ENCODE measurements at places on chromosomes 12 and 14.
A peak's percentile ranks its signal among the peaks of the same experiment; 100 is the strongest.

GRCh38 chr14:38547961-38548490 is 292.1 kb upstream of the CLEC14A start:
- no peak for DNase-seq

GRCh38 chr12:25852792-25853191 is 105.7 kb upstream of the RASSF8 start:
- DNase-seq: no peak

- peak; percentile 63 for DNase-seq
Observed at GRCh38 chr12:55938826-55939501, 8.0 kb downstream of the DGKA start.

DNA sequence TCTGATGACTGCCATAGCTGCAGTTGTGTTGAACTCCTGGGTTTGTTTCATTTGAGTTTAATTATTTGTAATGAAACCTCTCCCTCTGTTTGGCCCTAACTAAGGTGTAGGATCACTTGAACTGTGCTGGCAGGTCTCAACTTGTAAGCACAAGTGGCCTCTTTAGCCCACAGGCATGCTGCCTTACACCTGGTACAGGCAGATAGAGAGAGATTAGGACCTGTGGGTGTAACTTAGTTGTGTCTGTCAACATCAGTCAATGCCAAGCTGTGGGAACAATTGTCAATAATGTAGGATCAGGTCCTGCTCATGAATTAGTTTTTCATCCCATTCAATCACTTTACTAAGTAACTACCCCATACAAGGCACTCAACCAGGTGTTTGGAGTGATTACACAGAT is 263.0 kb upstream of the G2E3 start:
- DNase-seq: no peak

- no peak for DNase-seq
Observed at GRCh38 chr14:100155756-100156616, 3.5 kb downstream of the DEGS2 start.

- DNase-seq: no peak
Observed at GRCh38 chr12:100539202-100539601, 34.3 kb upstream of the GAS2L3 start.

DNA sequence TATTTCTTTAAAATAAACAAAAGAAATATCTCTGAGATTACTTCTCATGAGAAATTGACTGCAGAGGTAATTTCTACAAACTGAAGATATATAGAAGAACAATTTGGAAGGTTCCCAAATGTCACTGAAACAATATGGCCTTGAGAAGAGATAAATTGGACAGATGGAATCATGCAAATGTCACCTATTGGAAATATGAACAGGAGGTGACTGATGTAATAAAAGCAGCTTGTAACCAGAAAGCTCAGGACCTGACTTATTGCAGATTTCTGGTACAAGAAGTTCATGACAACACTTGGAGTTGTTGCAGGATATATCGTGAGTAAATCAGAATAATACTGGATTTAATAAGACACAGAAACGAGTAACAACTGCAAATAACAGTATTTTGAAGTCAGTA is 93.3 kb upstream of the TRHDE start:
- DNase-seq: no peak

GRCh38 chr14:87131879-87132278 is 861.1 kb downstream of the GALC start:
- no peak for DNase-seq

DNA sequence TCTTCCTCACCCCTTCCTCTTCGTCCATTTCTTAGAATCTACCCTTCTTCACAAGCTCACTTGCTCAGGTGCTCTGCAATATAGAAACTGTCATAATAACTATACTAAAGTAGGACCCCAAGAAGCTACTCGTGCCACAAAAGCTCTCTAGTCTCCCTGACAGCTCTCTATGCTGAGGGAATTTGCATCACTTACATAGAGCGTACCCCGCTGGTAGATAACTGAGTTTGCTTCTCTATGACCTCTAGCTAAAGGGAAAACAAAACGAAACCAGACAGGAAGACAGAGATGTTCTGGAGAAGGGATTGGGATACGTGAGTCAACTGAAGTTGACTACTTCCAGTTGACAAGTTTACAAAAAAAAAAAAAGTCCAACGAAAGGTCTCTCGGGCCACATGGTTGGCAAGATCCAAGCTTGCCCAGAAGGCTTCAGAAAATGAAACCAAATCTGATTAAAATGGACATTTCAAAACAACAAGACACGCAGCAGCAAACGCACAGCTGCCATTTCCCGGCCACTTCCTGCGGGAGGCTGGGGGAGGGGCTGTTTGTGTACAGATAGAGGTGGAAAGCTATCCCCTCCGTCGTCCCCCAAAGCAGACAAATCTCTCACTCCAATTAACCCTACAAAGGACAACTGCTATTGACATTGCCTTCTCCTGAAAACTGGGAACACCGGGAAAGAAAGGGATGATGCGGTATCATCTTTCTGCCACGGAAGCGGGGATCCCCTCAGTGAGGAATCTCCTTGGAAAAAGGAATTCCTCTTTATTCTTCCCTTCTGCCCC is 1.3 kb downstream of the BAZ2A start:
- peak; percentile 78 for DNase-seq

GRCh38 chr12:61991661-61992060 is 268.5 kb upstream of the USP15 start:
- no peak for DNase-seq

- no peak for DNase-seq
Observed at GRCh38 chr14:38856798-38857197, 246.2 kb downstream of the SEC23A start.

DNA sequence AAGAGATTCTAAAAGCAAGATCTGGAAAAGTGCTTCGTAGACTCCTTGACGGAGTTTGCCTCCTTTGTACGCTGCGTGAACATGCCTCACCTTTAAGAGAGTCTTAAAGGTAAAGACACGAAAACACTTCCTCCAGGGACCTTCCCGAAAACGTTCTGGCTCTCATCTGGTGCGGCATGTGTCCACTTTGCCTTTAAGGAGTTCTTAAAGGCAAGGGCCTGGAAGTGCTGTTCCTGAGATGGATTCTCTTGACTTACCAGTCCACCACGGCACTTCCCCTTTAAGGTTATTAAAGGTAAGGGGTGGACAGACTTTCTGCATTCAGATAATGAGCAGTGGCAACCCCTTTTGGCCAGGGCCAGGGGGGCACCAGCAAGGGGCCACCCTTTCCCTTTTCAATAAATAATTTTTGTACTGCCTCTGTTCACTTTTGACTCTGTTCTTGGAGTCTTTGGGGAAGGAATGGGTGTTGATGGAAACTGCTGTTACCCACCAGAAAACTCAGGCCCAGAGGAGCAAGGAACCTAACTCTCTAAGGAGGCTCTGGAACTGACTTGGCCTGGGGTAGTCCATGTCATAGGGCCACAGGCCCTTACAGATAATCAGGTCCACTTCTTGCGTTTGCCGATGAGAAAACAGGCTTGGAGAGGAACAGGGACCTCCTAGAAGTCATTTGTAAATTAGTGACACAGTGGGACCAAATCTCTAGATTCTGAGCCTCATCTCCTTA is 4.4 kb downstream of the REM2 start:
- DNase-seq: no peak

- no peak for DNase-seq
Observed at GRCh38 chr12:11893998-11894397, 176.7 kb upstream of the BCL2L14 start.

DNA sequence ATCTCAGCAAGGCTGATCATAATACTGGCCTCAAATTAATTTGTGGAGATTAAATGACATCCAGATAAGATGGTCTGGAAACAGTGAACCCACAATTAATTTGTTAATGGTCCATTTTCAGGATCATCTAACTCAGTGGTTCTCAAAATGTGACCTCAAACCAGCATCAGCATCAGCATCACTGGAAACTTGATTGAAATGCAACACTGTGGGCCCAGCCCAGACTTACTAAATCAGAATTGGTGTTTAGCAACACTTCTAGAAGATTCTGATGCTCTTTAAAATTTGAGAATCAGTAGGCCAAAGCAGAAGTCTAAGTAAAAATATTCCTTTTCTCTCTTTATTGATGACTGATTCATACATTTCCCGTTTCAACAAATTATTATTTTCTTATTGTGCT is 10.7 kb upstream of the KRT82 start:
- no peak for DNase-seq

DNA sequence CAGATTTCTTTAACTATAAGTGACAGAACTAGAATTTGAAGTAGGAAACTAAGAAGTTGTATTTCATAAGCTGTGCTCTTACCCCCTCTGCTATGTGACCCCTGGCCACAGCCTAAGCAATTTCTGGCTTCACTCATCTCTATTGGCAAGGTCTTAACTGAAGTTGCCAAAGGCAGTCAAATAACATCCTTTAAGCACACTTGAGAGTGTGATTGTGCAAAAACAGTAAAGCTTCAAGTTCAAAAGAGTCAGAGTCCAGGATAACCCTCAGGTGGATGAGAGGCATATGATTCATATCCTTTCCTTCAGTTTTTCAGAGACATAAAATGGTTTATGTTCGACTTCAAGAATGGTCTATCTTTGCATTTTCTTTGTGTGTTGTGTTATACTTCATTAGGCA is 45.2 kb downstream of the GRIP1 start:
- DNase-seq: no peak

GRCh38 chr12:79191391-79191790 is 326.8 kb downstream of the SYT1 start:
- DNase-seq: no peak

DNA sequence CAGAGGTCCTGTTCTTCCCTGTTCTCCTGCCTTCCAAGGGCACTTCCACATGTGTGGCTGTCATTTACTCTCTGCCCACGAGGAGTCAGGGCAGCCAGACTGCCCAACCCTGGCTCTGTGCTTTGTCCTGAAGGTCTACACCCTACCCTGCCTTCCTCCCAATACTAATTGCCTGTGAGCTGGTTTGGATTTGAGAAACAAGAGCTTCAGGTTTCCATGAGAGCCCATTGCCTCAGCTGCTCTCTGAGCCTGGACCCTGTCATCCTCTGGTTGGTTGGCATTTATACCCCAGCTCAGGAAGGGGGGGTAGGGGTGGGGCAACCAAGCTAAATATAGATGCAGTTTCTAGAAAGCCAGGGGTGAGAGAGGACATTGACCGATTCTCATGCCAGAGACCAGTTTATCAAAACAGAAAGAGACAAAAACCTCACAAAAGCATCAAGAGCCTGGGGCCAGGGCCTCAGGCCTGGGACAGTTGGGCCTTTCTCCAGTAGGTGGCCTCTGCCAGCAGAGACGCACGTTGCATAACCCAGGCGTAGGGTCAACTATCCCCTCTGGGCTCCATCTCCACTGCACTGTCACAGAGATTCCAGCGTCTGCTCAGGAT is 34.5 kb downstream of the VDR start:
- DNase-seq: no peak

GRCh38 chr12:51391283-51392123 is at the start of gene GALNT6:
TSS of gene GALNT6 (minus strand) at chr12:51391406. CDS start at chr12:51379781, 11,625 bp downstream.
- DNase-seq: peak; percentile 84

DNA sequence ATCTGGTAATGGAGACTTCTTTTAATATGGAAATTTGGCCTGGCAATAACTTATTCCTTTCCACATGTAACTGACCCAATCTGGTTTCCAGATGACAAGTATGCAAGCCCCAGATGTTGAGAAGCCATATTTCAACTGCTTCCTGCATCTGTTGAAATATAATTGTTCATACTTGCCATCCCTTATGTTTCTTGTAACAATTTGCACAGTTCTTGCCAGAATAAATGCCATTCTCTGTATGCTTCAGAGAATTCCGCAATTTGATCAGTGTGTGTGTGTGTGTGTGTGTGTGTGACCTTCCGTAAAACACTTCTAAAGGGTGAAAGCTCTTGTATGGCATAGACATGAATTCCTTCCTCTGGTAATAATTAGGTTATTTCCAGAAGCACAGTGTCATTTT is 1.8 kb upstream of the CLEC2A start:
- no peak for DNase-seq

DNA sequence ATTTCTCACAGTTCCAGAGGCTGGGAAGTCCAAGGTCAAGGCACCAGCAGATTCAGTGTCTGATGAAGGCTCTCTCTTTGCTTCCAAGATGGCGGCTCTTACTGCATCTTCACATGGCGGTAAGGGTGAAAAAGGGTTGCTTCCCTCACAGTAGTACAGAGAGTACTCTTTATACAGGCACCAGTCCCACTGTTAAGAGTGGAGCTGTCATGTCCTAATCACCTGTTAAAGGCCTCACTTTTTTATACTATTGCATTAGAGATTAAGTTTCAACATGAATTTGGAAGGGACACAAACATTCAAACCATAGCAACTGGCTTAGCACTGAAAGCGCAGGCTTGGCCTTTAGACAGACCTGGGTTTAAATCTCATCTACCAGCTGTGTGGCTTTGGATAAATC is 50.0 kb upstream of the TCL1A start:
- no peak for DNase-seq

DNA sequence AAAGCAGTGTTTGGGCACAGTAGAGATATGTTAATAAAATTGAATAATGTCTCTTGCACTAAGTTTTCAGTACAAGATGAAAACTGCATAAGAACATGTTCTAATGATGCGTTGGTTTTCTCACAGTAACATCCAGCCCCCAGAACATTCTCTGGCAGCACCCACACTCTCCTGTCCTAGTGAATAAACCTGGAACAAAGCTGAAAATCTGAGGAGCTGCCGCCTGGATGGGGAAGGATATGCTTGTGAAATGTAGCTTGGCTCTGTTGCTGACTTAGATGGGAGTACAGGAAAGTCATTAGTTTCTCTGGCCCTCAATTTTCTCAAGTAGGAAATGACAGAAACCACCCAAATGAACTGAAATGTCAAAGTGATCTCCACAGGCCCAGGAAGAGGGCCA is 323.8 kb downstream of the APAF1 start:
- no peak for DNase-seq
